ENCODE measurements at places on chromosomes 11 and 22.

DNA sequence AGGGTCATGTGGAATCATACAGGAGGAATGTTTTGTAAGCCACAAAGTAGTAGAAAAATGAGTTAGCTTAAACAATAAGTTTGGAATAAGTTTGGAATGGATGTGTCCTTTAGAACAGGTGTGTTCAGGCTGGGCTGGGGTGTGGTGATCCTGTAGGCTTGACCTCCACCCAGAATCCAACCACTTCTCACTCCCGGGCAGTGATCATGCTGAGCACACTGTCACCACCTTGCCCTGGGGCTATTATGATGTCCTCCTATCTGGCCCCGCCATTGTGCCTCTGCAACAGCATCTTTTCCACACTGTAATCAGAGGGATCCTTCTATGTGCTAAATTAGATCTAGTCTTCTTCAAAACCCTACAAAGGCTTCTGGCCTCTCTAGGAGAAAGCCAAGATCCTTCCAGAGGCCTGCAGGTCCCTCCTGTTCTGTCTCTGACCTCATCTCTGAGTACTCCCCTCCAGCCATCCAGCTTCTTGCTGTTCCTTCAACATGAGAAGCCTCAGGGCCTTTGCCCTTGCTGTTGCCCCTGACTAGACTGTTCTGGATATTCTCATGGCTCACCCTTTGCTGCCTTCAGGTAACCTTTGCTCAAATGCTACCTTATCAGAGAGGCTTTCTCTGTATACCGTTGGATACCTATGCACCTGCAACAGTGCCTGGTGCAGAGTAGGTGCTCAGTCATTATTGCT is 18.8 kb upstream of the ACCSL start:
- no peak for DNase-seq

DNA sequence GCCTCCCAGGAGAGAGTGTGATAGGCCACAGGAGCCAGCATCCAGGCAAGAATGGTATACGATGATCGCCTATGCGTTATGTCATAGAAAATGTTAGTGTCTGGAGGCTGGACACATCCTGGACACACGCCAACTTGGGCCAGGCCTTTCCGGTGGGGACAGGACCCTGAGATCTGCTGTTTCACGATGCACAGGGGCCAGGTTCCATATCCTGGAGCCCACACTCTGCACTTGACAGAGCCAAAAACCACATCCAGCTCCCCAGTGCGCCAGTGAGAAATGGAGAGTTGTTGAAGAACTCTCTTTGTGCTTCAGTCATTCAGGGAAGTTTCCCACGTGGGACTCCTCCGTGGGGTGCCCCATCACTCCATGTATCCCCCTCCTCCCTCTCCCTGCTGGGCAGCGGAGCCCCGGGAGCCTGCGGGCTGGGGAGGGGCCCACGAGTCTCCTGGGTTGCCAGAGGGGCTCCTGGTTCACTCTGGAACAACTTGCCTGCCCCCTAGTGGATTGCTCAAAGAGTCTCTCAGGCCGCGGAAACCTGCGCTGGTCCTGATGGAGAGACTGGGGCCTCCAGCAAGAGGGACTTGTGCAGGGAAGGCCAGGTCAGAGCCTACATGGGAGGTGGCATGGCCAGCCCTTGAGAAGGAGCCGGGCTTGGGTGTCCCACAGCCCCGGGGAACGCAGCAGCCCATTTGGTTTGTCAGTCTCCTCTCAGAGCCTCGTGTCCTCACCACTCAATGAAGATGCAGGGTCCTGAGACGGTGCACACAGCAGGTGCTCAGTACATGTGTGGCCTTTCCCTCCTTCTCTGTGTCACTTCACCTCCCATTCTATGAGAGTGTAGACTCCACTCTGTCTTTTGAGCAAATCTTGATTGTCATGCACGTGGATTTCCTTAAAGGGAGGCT is 10.2 kb upstream of the LRRC32 start:
- peak; percentile 87 for DNase-seq

- no peak for DNase-seq
Measured at GRCh38 chr11:3035333-3035732, 21.9 kb downstream of the CARS1 start.

DNA sequence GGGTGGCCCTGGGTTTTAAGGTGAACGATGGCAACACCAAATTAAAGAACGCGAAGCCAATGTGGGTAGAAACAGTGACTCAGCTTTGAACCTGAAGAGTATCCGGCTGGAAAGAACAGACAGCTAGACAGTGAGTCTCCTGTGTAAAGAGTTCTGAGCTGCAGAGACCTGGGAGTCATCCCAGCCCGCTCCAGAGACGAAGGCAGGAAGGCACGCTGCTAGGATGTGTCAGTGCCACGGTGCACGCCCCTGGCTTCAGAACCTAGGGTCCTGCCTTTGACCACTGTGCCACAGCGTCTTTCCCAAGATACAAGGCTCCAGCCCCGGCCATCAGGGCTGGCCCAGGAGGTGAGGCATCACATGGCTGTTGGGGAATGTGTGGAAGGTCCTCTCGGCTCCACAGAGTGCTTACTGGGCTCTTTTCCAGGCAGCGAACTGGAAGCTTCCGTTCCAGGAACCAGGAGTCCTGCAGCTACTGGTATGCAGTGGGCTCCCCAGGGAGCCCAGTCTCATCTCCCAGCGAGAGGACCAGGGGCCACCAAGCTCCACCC is 29.9 kb downstream of the LRFN4 start:
- no peak for DNase-seq

DNA sequence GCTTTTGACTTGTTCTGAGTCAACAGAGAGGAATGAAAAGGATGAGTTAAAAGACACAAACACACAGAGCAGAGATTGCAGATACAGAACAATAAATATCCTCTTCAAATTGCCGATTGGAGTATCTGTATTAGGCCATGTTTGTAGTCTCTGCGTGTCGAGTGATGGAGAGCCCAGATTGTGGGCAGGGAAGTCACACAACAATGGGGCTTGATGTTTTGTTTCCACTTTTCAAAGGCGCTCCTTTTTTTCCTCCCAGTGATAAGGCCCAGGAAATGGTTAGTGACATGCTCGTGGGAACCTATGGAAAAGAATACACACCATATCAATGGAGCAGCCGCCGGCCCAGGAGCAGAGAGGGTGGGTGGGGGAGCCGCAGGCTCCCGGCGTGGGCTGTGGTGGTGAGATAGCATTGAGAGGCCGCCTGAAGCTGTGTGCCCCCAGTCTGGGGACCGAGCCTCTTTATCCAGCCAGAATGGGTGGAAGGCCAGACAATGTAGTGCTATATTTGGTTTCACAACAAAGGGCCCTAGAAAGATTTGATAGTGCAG is 555.9 kb downstream of the INSC start:
- DNase-seq, result no peak

- no peak for DNase-seq
Measured at GRCh38 chr11:120712881-120713280, 201.3 kb downstream of the GRIK4 start.

Measured in activated CD8-positive, alpha-beta memory T cell treated with anti-CD3 and anti-CD28 coated beads for 24 hours (primary cell).